ENCODE measurements at places on chromosomes 1 and 21.

- DNase-seq: no peak
Measured at GRCh38 chr1:29894311-29894710, 658.0 kb downstream of the PTPRU start.

- DNase-seq: no peak
Measured at GRCh38 chr1:215081661-215082531, 641 bp upstream of the KCNK2 start.

DNA sequence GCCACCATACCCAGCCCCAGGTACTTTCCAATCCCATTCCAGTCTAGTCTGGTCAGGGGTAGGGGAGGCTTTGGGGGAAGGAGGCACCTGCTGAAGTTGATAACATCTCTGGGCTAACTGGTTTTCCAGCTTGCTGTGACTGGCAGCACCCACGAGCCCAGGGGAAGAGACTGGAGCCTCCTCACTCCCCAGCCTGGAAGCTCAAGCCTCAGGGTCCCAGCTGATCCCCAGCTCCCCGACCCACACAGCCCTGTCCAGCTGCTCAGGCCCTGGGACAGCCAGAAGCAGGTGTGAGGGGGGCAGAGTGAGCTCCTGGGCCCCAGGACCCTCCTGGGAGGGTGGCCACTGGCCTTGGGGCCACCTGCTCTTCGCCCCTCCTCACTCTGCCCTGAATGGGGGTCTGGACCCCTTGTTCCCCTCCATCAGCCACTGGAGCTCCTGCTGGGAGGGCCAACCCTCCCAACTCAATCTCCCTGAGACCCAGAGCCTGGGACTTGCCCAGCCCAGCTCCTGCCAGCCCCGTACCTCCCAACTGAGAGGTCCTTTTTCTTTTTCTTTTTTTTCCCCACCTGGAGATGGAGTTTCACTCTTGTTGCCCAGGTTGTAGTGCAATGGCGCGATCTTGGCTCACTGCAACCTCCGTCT is 23.5 kb upstream of the RNU1-4 start:
- DNase-seq: no peak

DNA sequence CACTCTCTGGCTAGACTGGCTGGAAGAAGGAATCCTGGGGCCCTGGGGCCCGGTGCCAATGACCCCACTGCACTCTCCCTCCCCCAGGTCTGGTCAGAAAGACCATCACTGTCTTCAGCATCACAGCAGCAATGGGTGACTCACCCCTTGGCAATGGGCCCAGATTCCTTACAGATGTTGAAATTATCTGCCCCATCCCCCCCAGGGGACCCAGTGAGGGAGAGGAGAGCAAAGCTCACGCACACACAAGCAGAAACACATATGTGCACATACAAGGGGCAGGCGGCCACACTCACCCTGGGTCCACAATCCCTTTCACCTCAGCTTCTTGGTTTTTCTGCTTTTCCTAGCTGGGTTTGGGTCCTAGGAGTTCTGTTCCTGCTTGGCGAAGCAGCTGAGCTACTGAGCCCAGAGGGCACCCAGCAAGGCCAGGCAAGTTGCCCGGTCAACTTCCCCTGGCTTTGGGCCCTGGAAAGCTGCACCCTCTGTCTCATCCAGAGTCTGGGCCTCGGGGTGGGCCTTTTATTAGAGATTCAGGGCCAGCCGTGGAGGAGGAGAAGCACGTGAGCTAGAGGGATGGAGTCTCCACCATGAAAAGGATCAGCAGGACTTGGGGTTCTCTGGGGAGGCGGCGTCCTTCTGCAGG is 2.6 kb downstream of the COL16A1 start:
- DNase-seq: peak; percentile 81

DNA sequence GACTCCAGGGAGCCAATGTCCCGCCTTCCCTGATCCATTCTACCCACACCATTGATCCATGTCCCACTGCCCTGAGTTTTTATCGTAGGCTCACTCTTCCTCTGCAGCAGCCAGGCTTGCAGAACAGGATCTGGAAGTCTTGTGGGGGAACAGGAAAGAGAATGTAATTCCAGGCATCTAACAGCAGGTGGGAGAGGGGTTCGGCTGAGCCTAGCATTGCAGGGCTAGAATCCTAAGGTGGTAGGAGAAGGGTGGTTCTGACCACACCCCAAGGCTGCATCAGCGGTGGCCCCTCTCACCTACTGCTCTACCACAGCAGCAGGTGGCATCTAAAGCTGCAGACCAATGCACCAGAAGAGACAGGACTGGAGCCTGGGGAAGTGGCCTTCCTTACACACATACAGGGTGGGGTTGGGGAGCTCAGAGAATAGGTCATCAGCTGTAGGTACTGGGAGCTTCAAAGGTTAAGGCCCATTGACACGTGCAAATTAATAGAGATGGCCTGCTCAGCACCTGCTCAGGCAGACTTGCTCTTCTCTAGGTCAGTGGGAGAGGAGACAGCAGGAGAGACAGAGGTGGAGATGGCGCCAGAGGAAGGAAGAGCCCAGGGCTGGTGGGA is 20.5 kb downstream of the KNCN start:
- no peak for DNase-seq

GRCh38 chr1:8152731-8153702 is 126.9 kb upstream of the ERRFI1 start:
- no peak for DNase-seq

GRCh38 chr1:189351960-189352359 is 1125.7 kb downstream of the BRINP3 start:
- no peak for DNase-seq

DNA sequence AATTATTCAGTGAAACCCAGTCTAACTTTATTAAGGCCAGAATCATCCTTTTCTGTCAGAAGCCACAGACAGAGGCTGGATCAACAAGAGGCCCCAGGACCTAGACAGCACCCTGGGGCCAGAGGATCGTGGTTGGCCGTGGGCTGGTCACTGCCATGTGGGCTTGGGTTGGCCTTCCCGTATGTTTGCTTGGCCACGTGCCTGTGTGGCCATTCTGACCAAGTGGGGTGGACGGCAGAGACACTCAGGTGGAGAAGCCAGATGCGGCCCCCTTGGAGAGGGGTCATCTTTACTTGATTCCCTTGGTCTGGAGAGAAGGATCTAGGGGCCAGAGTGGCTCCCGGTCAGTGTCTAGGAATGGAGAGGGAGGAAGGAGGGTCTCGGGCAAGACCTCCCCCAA is 327.9 kb downstream of the CAMTA1 start:
- no peak for DNase-seq

DNA sequence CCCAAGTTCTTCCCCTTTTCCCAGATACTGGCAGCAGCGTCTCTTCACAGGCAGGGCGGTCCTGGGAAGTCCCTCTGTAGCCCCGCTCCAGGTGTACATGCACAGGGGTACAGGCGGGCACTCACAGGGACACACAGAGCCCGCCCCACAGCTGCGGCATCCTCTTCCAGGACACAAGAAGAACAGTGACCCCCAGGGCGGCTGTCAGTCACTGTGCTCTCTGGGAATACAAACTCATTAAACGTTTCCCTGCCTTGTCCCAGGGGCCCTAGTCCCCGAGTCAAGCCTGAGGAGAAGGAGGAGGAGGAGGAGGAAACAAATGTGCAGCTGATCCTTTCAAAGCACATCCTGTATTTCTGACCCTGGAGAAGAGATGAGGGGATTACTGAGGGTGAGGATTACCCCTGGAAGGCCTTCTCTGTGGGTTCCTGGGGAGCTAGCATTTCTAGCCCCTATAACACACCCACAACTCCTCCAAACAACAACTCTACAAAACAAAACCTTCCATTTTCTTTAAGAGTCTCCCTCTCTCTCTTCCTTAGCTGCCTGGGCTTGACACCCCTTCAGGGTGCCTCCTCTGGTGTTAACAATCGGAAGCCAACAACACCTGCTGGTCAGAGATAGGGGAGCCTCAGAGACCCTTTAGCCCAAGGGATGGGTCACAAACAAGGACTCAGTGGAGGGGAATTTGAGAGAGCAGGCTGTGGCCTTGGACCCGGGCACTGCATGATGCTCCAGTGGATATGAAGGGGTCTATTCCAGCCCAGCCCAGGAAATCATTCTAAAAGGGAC is 28.4 kb upstream of the DMBX1 start:
- no peak for DNase-seq

- no peak for DNase-seq
Measured at GRCh38 chr21:45562965-45563364, 20.7 kb upstream of the SLC19A1 start.

DNA sequence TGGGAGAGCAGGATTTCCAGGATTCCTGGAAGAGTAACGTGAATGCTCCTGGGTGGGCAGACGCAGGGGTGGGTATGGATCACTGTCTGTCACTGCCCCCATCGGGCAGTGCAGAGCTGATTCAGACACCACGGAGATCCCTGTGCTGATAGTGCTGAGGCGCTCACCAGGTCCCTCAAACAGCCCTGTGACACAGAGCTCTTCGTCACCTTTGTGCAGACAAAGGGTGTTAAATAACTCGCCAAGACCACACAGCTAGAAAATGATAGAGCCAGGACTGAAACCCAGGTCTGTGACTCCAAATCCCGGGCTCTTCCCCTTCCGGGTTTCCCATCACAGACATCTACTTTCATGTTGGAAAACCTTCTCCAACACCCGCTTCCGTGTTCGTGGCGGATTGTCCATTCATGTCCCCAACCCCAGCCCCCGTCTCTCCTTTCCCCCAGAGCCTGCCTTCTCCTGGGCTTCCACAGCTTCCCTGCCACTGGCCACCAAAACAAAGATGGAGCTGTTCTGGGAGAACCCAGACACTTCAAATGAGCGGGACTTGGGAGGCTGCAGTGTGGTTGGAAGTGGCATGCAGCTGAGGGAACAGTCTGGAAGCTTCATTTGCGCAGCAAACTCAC is 2.6 kb downstream of the EFHD2 start:
- no peak for DNase-seq

GRCh38 chr1:151273924-151274466 is 8.1 kb upstream of the ZNF687 start:
- no peak for DNase-seq

DNA sequence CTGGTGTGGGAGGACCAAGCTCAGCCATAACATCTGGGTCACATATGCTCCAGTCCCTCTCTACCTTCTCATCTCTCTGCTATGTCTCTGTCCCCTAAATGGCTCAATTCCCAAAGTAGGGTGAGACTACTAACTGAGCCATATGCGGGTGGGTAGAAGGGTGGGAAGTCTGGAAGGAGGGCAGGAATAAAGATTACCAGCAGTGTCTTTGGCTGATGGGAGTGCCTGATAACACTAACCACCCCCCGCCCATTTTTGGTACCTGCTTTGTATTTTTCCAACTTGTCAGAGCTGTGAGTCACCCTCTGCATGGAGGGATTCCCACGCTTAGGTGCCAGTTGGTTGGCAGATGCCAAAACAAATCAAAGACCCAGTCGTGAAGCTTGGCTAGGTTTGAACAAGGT is 14.9 kb upstream of the SSBP3 start:
- no peak for DNase-seq

- DNase-seq: no peak
Measured at GRCh38 chr1:32014199-32014947, 705 bp downstream of the KHDRBS1 start.

DNA sequence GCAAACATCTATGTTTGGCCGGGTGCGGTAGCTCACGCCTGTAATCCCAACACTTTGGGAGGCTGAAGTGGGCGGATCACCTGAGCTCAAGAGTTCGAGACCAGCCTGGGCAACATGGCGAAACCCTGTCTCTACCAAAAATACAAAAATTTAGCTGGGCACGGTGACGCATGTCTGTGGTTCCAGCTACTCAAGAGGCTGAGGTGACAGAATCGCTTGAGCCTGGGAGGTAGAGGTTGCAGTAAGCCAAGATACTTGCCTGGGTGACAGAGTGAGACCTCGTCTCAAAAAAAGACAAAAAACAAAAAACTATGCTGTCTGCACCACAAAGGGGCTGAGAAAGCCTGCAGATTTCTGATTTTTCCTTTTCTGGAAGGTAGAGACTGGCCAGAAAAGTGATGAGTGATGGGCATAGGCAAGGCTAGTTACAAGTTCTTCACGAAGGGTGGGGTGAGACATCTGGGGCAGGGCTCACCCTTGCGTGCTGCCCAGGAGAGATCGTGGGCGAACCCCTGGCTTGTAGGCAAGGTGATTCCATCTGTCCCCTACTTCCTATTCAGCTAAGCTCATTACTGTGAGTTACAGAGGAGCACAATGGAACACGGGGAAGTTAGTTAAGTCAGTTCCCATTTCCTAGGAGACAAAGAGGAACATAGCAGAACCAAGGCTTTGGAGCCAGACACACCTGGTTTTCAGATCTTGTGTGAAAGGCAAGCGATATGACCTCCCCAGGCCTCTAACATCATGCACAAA is 3.2 kb downstream of the SLC2A1 start:
- DNase-seq: no peak

- DNase-seq: no peak
Measured at GRCh38 chr21:30760776-30761175, 5.5 kb upstream of the KRTAP21-1 start.

DNA sequence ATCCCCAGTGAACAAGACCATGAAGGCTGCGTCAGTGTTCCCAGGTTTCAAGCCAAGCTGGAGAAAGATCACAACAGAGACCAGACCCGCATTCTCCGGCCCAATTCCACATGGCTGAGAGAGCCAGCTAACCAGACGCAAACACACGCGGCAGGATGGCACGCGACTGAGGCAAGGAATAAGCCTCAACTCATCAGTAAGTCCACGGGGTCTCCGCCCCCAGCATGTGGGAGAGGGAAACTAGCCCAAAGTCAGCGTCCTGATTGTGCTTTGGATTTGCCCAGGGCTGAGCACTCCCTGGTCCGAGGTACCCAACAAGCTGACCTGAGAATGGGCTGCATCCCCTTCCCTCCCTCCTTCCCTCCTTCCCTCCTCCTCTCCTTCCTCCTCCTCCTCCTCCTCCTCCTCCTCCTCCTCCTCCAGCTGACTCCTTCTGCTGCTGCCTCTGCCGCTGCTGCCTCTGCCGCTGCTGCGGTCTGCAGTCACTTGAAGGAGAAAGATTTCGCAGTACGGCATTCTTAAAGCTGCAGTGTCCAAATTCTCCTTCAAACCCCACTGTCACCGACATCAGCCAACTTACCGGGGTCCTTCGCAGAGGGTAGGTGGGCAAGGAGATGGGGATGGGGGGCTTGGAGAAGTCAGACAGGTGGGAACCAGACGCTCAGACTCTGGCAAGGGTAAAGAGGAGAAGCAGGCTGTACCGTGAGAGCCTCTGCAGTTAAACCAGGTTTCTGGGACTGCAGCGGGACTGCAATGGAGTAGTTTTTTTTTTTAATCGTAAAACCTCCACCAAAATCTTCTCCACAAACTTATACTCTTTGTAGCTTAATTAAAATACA is 33.0 kb upstream of the H6PD start:
- peak; percentile 57 for DNase-seq

DNA sequence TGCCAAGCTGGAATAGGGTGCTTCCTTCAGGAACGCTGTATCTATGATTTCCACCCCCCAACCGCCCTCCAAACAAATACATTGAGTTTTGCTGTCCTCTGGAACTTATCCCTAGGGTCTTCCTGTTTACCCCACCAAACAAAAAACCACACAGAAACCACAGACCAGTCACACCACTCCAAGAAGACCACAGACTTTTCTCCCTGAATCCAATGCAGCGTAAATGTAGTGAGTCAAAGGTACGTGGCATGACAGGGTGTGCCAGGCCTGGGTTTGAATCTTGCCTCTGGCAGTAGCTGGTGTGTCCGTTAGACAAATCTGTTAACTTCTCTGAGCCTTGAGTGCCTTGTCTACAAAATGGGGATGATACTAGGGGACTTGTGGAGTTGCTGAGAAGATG is 27.8 kb downstream of the ASAP3 start:
- DNase-seq: peak; percentile 50

- DNase-seq: no peak
Measured at GRCh38 chr1:99328171-99328570, 63.9 kb downstream of the PLPPR4 start.
